ENCODE measurements at places on chromosomes 6 and 20. TPM values are rescaled to one million over a fixed set of nuclear protein-coding genes. Genes with fewer than 3 reads are reported as not detected.

NQO2 gene
- polyA plus RNA-seq, result 58.9 TPM

PAK5 gene
- 0.63 TPM for polyA plus RNA-seq

SIRPD gene
- not detected for polyA plus RNA-seq

TTI1 gene
- polyA plus RNA-seq, result 2.3 TPM

TBXT gene
- not detected for polyA plus RNA-seq

CLDN20 gene
- polyA plus RNA-seq, result not detected

SLC44A4 gene
- polyA plus RNA-seq, result 12.0 TPM

STX11 gene
- 2.0 TPM for polyA plus RNA-seq

TP53RK gene
- 9.4 TPM for polyA plus RNA-seq

HLA-DOA gene
- polyA plus RNA-seq, result 0.28 TPM

CST2 gene
- polyA plus RNA-seq, result not detected

ISM1 gene
- polyA plus RNA-seq, result 5.4 TPM

GNAS-AS1 gene
- 1.0 TPM for polyA plus RNA-seq

FLRT3 gene
- 0.23 TPM for polyA plus RNA-seq

Data from aorta (tissue), 5 donors.